Fibroblast of skin of left biceps (primary cell): ENCODE measurements at places on chromosomes 1 and 21.

DNA sequence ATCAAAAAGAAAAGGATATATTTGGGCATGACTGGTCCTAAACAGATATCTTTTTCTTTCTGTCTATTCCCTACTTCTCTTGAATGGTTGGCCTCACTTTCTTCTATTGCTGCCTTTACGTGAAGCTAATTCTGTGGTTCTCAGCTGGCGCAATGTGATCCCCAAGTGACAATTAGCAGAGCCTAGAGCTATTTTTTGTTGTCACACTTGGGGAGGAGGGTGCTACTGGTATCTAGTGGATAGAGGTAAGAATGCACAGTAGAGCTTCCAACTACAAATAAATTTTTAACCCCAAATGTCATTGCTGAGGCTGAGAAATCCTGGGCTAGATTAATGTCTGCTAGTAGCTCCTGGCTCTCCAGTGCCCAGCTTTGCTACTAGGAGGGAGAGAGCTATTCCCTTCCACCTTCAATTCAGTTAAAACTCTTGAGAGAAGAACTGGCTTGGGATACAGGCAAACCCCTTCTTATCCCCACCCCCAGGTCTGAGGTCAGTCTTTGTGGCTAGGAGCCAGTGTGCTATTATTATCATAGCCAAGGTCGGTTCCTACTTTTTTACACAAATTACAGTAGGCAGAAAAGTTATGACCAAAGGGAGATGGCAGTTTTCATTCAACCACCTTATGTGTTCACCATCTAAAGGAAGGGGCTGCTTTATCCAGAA is 102.1 kb downstream of the SNX7 start:
- no peak for DNase-seq

DNA sequence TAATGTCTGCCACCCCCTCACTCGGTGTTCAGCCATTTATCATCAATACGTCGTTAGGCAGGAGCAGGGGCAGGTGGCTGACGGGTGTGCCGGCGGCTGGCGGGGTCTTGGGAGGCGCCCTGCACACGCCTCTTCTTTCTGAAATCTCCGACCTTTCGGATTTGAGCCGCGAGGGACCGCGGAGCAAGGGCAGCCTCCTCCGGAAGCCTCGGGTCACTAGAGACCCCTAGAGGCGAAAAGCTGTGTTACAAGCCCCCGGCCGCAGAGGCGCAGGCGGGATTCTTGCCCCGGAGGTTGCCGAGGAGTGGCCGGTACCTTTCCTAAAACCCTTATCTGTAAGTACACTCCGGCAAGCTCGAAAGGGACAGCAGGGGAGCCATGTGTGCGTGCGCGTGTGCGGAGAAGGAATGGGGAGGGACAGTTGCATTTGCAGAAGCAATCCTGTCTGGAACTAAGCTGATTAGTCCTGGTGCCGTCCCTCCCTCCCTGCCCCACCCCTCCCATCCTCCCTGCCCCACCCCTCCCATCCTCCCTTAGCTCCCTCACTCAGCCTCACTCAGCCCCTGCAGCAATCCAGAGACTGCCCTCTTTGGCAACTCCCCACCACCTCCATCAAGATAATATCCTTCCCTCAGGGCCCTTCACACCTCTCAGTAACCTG is 11.0 kb downstream of the BRINP2 start:
- no peak for DNase-seq

DNA sequence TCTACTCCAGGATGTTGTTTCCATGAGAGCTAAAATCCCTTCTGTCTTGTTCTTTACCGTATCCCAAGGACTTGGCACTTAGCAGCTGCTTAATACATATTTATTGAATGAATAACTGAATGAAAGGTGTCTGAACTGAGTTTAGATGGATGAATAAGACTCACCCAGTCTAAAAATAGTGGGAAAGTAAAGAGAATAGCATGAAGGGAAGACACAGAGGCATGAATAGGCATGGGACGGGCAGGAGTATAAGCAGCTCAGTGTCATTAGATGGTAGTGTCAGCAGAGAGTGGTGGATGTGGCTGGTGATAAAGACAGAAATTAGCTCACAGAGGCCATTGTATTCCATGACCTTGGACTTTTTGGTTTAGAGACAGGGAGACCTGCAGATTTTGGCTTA is 9.2 kb downstream of the IL12RB2 start:
- DNase-seq: no peak

DNA sequence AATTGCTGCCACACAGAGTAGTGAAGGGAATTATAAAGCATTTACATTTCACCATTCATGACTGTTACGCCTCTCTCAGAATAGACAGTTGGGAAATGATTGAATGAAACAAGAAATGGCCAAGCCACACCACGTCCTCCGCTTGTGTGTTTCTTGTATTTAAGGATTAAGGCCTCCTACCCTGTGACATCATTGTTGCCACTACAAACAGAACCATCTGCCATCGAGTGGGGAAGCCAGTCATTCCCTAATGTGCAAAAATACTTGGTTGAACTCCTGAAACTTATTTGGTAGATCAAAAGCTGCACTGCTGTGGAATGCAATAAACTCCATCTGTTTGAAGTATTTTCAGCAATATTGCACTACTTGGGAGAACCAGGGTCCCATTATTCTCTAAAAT is 99.0 kb upstream of the C1orf105 start:
- peak; percentile 56 for DNase-seq

GRCh38 chr1:31699341-31699891 is 4.4 kb downstream of the COL16A1 start:
- no peak for DNase-seq

DNA sequence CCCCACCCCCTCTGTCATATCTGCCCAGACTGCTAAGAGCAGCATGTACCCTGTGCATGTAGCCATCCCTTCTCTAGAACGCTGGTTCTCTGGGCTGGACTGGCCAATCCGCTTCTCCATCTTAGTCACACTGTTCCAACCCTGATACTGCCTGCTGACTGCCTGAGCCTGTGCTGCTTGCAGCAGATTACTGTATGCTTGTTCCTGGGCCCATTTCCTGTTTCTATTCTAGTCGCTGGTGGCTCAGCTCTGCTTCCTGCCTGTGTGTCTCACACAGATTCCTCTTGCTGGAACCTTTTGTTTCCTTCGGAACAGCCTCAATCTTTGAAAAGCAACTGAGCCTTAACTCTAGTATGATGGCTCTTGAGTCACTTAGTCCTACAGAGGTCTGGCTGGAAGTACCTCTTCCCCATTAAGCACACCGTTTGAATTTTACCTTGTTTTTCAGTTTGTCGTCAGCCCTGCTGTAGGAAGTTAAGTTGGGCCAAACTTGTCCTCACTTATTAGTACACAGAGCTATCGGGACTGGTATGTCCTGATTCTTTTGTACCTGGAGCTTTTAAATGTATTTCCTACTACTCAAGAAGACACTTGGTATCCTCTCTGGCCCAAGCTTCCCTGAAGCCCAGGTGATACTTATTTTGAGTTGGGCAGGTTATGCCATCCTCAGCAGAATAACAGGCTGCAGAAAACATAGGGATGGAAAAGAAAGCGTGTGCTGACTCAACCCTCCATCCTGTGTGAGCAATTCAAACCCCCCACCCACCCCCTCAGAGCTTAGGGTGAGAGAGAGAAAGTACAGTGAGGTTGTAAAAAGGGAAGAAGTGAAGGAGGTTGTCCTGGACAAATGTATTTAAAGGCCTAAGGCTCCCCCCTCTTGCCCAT is 43.4 kb upstream of the PIGV start:
- DNase-seq: peak; percentile 45

DNA sequence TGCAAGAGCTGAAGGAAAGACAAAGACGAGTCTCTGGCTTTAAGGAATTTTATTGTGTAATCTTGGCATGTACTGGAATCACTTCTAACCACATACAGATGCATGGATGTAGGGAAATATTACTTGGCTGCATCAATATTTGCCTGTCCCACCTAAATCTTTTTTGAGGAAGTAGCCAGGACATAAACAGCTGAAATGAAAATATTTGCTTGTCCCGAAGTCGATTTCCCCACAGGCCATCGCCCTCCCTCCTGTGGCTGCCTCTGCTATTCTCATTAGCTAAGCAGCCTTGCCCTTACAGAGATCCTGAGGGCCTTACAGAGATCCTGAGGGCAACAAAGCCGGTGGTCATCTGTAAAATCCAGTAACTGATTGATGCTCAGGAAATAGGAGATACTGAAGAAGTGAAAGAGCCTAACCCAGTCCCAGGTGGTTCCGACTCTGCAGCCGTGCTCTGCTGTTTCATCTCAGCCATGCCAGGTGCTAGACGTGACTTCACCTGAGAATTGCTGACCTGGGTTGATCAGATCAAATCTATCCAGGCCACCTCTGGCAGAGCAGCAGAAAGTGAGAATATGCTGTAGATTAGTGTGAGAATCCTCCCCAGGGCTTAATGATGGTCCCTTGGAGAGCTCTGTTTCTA is 25.5 kb downstream of the MAN1C1 start:
- DNase-seq: peak; percentile 54

DNA sequence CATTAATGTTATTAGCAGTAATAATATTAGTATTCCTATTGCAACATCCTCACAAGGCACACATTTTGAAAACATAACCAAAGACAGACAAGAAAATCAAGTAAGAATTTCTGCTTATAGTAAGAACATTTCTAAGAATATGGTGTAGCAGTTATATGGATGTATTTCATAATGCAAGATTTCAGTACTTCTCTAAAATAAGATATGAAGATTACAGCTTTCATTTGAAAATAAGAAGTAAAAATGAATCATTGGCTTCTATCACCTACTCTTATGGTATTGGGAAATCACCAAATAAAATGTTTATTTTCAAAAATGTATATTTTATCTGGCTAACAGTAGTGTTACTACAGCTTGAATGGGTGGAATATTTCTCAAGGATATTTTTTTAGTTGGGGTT is 103.8 kb upstream of the USP25 start:
- DNase-seq: no peak

DNA sequence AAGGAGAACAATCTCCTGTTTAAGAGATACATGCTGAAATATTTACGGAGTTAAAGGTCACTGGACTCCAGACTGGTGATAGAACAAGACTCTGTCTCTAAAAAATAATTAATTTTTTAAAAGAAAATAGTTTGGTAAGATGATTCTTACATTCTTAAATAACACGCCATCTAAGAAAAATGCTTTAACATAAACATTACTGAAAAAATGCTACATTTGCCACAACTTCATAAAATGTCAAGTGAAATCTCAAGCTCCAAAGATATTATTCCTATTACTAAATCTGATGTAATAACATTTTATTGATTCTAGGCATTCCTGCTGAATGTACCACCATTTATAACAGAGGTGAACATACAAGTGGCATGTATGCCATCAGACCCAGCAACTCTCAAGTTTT is 4.1 kb downstream of the ANGPTL3 start:
- no peak for DNase-seq

GRCh38 chr1:80241566-80241965 is 1235.0 kb upstream of the ADGRL4 start:
- DNase-seq: no peak

- no peak for DNase-seq
Observed at GRCh38 chr1:227351443-227351842, 33.2 kb upstream of the CDC42BPA start.

GRCh38 chr1:216193839-216194443 is 229.3 kb downstream of the USH2A start:
- DNase-seq: no peak

GRCh38 chr1:100671601-100672000 is 47.9 kb upstream of the VCAM1 start:
- peak; percentile 17 for DNase-seq

- DNase-seq: no peak
Observed at GRCh38 chr1:51636191-51636590, 19.3 kb downstream of the OSBPL9 start.

DNA sequence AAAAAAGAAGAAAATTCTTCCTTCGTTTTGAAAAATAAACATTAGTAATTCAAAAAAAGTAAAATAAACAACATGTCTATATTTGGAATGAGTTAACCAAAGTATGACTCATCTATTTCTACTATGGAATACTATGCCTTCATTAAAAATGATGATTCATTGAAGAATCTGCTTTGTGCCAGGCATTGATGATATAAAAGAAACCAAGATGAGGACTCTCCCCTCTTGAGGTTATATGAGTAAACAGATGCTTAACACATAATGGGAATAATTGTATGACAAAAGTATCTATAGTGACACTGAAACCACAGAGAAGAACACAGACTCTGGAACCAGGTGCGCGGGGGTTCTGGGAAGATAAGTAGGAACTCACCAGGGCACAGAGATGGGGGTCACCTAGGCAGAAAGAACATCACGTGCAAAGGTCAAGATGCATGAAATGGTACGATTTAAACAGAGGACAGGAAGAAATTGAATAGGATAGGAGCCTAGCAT is 18.8 kb downstream of the ELF3 start:
- DNase-seq: peak; percentile 57

DNA sequence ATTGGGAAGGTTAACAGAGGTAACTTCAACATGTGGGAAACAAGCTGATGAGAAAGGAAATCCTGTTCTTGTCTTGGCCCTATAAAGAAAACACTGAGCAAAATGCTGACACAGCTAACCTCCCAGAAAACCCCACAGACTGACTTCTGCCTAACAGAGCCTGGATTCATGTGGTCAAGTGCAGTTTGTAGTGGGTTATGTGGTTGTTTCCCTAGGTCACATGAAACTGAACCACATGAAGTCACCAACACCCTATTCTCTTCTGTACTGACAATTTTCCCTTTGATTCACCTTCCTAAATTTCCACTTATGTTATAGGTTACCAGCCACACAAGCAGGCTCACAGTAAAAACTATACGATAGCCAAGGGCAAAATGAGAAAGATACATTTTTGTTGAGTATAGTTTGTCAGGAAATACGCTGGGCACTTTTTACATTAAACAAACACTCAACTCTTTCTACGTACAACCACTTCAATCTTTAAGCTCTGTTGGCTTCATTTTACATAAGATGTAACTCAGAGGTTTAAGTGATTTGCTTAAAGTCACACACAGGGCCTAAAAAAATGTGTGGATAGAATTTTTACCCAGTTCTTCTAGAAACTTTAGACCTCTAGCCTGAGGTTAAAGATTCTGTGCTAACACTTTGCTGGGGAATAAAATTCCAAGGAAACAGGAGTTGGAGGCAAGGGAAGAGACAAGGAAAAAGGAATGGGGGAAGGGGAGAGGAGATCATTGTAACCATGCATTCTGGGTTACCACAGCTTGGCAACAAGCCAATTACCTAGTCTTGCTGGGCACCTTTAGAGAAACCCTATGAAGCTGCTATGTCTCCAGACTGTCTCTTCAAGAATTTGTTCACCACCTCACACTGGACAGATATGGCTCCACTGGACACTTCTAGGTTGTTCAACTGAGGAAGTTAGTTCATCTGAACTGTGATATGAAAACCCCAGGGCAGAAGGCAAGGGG is 601.6 kb upstream of the USP24 start:
- no peak for DNase-seq

DNA sequence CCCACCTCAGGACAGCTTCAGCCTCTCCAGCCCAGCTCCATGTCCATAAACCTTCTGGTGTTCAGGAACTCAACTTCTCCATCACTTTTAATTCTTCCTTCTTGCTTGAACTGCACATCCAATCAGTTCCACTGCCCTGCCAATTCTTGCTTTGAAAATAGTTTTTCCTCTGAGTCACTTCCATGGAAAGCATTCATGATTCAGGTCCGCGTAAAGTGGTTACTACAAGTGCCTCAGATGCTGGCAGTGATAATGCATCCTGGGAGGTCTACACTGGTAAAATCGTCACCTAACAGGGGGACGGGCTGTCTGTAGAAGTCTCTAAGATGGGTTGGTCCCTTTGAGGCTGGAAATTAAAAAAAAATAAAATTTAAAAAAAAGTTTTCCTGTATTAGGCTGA is 25.9 kb upstream of the RCAN1 start:
- peak; percentile 28 for DNase-seq

- DNase-seq: no peak
Observed at GRCh38 chr1:13783551-13783950, 83.6 kb downstream of the PRDM2 start.
